ENCODE measurements at places on chromosomes 6 and 20.
A peak's percentile ranks its signal among the peaks of the same experiment; 100 is the strongest.

GRCh38 chr20:51800872-51801121 is 1.5 kb downstream of the SALL4 start:
- DNase-seq = peak; percentile 46

GRCh38 chr6:56902641-56903464 is 52.1 kb upstream of the BEND6 start:
- DNase-seq = peak; percentile 60

DNA sequence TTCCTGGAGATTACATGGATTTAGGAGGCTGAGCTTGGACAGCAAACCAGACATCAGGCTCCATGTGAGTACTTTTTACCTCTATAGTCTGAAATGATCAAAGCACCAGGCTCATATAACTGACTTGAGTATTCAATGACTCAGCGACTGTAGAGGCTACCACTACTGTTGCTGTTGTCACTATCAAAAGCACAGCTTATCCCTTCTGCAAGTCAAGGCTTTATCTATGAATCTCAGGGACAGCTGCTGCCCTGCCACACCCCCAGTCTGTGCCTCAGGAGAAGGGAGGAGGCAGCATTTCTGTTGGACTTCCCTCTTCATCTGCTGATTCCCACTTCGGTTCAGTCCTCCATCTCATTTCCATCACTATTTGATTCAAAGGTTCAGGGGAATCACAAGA is 80.5 kb upstream of the CNR1 start:
- DNase-seq = peak; percentile 1

- peak; percentile 21 for DNase-seq
These were observed 82.5 kb upstream of the PLEKHG1 start for GRCh38 chr6:150517175-150517574.

DNA sequence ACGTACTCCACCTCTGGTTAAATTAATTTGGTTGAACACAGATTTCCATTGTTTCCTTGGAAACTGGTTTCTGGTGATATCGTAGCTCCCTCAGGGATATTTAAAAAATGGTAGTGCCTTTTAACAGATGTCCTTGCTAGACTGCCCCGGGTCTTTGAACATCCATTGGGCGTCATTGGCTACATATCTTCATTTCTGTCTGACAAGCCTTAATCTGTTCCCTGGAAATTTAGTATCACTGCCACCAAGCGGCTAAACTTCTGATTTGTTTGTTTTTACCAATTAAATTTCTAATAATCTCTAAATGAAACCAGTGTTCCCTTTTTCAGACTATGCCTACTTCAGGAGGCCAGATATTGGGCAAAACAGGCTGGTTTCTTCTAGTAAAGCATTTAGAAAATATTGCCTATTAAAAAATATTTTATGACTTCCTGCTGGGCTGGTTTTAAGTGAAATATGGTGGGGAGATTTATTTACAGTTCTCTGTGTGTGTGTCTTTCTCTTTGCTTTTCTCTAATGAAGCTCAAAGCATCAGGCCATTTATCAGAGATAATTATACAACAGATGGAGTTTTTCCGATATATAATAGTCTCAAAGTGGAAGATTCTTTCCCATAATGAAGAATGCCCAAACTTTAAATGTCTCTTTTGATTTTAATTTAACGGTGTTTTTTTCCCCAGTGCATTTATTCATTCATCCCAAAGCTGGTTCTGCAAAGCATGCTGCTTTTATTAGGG is 249.5 kb downstream of the ZFAND3 start:
- no peak for DNase-seq

DNA sequence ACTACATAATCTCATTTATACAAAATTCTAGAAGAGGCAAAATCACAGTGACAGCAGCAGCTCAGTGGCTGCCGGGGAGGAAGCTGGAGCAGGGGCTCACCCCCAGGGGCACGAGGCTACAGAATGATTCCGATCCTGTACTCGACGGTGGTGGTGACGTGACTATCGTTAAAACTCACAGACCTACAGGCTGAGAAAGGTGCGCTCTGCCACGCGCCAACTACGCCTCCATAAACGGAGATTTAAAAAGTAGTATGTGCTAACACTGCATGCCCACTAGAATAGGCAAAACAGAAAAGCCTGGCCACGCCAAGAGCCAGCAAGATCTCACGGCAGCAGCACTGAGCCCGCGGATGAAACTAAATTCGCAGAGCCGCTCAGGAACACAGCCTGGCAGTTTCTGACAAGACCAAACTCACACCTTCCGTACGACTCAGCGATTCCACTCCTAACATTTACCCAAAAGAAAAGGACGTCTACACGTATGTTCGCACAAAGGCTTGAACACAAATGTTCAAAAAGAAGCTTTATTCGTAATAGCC is 25.2 kb downstream of the TAF4 start:
- DNase-seq = no peak

Measured in M059J (cell line).